NCI-H2029 treated with DMSO at 0.1 percent for 48 hours (cell line): ENCODE measurements at places on chromosomes 16 and 17.

- no peak for DNase-seq
Observed at GRCh38 chr16:48052731-48053417, 102.9 kb downstream of the ABCC12 start.

- DNase-seq = no peak
Observed at GRCh38 chr16:30527635-30528178, 1.3 kb upstream of the ZNF768 start.

DNA sequence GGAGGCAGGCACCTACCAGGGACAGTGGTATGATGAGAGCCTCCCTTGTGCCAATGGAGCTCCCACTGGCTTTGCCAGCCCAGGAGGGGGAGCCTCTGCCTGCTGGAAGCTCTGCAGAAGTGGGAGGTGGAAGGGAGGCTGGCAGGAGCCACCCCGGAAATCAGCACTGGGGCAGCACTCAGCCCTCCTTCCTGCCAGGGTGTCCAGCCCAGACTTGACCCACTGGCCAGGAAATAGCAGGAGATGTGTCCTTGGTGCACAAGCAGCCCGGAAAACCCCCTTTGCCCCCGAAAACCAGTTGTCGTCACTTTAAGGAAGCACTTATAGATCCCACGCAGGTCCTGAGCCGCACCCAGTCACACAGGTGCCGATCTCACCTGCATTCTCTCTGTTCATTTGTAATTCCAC, 49.3 kb upstream of the CACNG4 start:
- DNase-seq = no peak

GRCh38 chr17:44905006-44906000, 6.1 kb upstream of the EFTUD2 start:
- DNase-seq = no peak

GRCh38 chr16:47664653-47665325, 203.7 kb downstream of the PHKB start:
- DNase-seq = no peak

DNA sequence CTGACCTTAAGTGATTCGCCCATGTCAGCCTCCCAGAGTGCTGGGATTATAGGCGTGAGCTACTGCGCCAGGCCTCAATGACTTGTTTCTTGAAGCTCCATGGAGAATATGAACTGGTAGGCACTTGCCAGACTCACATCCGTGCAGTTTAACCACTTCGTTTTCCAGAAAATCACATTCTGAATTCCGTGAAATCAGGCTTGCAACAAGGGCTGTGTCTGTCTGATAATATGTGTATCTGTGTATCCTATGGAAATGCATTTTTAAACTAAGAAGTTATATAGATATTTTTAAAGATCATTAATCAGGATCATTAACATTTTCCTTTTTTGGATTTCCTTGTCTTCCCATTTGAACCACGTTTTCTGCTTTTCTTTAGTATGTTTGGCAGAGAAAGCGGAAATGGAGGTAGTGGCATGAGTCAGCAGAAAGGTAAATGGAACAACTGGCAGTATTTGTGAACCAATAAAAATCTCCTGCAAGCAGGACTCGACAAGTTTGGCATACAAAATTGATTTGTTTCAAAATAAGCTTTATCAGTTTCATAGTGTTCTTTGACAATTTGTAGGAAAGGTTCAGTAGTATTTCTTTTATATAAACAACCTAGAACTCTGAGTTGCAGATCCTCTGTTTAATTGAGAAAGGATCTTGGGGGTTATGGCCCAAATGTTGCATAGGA, 33.0 kb downstream of the USP10 start:
- peak; percentile 1 for DNase-seq

DNA sequence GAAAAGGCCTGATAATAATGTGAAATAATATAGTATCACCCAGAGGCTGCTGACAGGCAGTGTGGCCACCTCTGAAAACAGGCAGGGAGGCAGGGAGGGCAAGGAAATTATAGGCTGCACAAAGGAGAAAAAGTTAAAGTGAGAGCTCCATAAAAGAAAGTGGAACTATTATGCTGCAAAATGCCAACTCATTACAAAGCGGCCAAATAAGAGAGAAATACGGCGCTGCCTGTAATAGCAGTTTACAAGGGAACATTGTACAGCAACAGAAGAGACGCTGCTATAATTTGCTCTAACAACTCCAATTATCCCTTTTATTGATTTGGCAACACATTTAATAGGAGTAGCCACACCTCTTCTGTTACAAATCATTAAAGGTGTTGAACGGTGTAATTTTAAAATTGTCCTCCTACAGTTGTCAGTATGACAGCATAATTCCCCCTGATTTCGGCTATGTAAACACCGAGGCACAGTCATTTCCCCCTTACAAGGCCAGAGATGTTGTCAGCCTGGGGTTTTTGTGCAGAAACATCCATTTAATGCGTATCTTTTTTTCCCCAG, 120.3 kb downstream of the MRM1 start:
- DNase-seq = peak; percentile 39

DNA sequence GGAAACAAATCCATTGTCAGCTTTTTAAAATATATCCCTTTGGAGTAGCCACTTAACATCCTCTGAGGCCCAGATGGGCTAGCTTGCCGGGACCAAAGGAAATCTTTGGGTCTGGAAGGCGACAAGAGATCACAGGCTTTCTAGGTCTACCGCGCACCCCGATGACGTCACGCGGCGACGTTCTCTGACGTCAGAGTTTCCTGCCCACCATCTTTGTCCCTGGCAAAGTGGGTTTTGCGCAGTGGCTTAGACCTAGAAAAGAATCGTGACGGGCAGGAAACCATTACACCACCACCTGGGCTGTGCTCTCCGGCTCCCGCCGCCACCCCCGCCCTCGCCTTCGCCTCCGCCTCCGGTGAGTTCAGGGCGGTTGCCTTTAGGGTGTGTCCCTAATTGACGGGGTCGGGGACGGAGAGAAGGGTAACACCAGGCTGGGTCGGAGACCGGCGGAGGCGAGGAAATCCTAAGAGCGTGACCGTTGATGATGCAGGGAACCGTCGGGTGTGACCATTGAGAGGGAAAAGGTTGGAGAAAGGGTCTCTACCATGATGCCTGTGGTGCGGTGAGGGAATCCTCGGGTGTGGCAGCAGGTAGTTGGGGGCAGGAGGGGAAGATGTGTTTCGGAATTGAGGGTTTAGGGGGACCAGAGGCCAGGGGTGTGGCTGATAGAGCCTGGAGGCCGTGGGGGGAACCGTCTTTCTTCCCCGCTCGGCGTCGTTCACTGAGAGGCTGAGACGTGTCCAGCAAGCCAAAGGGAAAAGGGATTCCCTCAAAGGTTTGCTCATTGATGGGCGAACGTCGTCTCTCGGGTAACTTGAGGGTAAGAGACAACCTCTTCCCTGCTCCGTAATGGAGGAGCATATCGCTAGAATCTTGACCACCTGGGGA, at the start of gene AP2B1:
Gene AP2B1, plus strand, starts transcription at position 249 of the 888 bp plus-strand sequence. CDS start 6,709 bp downstream, outside the sequence.
- DNase-seq = peak; percentile 57

DNA sequence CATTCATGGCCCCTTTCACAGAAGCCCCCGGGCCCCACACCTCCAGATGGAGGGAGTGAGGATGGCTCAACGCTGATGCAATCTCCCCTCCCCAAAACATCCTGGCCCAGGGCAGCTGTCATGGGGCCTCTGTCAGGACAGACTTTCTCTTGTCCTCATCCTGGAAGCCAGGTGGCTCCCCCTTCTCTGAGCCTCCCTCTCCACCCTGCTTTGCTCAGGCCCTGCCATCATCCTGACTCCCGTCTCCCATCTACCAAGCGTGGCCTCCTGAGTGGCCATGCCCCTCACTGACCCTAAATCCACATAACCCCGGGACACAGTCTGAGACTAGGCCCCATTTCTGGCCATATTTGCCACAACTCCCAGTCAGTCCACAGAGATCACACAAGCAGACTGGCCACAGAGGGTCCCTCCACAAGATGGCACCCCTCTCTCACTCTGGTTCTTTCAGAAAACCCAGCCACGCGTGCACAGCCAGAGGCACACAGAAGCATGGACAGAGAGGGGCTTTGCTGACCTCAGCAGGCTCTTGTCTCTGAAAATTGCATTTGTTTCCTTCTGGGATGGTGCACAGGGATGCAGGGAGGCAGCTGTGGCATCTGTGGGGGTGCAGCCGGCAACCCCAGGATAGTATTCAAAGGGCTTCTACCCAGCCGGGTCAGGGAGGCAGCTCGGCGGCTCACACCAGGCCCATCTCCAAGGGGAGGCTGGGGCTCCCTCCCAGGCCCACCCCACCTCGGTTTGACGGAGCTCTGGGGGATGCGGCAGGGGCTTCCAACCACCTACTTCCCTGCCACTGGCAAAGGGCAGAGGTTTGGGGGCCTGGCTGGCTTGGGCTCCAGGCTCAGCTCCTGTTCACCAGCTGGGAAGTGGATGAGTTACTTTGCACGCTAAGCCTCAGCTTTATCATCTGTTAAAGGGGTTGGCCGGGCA, 16.9 kb downstream of the DOC2B start:
- DNase-seq = no peak

DNA sequence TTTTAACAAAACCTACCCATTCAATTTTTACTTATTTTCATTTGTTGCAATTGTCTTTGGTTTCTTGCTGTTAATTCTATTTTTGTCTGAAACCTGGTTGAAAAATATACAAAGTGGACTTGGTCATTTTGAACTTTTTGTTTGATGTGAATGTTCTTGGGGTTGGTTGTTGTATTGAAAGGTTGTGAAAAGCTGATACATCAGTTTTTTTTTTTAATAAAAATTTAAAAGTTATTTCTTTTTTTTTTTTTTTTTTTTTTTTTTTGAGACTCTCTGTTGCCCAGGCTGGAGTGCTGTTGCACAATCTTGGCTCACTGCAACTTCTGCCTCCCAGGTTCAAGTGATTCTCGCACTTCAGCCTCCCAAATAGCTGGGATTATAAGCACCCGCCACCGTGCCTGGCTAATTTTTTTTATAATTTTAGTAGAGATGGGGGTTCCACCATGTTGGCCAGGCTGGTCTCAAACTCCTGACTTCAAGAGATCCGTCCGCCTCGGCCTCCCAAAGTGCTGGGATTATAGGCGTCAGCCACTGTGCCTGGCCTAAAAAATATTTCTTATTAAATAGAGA, 28.9 kb downstream of the WIPF2 start:
- DNase-seq = no peak

DNA sequence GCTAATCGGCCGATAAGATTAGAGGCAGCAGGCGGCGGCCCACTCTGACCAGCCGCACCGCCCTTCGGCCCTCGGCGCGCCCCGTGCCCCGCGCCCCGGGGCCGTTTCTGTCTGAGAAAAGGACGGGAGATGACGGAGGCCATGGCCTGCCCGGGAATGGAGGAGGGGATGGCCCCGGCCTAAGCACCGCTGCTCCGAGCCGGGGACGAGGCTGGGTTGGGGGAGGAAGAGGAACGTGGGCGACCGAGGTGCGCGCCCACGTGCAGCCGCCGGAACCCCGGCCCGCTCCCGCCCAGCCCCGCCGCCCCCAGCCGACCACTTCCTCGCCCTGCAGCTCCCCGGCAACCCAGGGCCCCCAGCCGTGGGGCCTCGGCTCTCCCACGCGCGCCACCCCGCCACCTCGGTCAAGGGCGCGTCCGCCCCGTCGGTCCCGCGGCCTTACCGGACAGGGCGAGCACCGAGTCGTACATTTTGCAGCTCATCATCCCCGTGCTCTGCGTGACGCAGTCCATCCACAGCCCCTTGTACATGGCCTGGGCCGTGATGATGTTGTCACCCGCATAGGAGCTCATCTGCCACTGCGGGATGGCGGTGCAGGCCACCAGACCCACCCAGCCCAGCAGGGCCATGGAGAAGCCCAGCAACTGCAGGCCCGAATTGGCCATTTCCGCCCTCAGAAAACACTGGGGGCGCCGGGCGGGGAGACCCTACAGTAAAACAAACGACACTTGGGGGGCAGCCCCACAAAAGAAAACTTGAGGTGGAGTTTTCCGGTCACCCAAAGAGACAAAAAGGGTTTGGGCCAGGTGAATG, 693 bp downstream of the CLDN7 start:
- DNase-seq = no peak

DNA sequence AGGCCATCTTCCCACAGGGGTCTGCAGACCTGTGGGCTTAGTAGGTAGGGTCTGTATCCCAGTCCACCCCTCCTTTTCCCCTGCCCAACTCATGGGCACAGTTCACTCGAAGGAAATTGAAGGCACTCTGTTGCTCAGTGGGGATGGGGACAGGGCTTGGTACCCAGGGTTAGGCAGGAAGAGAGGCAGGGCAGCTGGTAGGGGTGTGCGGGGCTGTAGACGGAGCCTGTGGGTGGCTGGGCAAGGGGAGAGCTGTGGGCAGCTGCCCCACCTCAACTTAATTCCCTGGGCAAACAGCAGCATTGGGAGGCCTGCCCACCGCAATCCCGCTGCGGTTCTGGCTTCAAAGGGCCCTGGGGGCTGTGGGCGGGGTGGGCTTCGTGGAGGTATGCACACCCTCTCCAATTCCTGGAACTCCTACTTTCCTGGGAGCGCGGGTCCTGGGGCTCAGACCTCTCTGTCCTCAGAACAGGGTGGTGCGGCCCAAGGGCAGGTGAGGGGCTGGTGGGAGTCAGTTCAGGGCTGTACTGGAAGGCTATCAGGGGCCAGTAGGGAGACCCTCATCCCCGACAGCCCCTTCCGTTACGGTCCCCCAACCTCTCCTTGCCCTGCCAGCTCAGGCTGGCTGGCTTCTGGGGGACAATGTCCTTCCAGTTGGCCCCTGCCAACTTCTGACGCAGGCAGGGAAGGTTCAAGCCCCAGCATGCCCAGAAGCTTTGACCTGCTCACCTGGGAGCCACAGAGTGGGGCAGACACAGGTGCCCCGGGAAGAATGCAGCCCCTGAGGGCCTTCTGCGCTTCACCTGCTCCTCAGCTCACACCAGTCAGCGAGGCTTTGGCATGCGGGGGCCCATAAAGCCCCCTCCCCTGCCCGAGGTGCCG, 9.1 kb downstream of the FOXJ1 start:
- no peak for DNase-seq

GRCh38 chr16:54980821-54981220, 50.2 kb downstream of the IRX5 start:
- no peak for DNase-seq

- DNase-seq = no peak
Observed at GRCh38 chr17:74373838-74374606, 6.7 kb downstream of the GPR142 start.

DNA sequence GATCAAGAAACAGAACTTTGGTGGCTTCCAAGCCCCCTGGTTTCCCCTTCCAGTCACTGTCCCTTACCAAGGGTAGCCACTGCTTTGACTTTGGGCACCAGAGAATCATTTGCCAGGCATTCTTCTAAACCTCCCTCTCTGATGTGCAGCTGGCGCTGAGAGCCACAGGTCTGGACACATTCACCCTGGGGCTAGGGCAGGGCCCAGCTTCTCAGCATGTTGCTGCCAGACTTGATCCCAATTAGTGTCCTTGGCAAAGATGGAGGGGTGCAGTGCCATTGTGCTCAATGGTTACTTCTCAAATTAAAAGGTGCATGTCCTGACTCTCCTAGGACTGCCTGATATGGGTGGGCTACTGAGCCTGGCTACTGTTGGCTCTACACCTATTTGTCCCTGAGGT, 7.6 kb upstream of the SLC47A2 start:
- DNase-seq = no peak

- DNase-seq = no peak
Observed at GRCh38 chr16:57695680-57696069, 1.1 kb downstream of the DRC7 start.

- no peak for DNase-seq
Observed at GRCh38 chr17:35546487-35546886, 9.0 kb upstream of the SLFN12L start.
